GM23338 (cell line): ENCODE measurements at places on chromosomes 2 and 18. TPM values are rescaled to one million over a fixed set of nuclear protein-coding genes. Genes with fewer than 3 reads are reported as not detected.

GRCh38 chr18:10153924-10154752 is 240.3 kb downstream of the VAPA start:
- no peaks in the 10 kb centered on the region for H3K27me3 ChIP-seq
- DNase-seq, result no peak
- H3K36me3 ChIP-seq, result no peaks in the 10 kb centered on the region
- no peak overlapping the region for H3K27ac ChIP-seq

GRCh38 chr2:28274911-28275685 is 117.6 kb upstream of the FOSL2 start:
- no peak overlapping the region for H3K27ac ChIP-seq
- DNase-seq, result no peak
- H3K4me3 ChIP-seq, result no peak overlapping the region
- H3K36me3 ChIP-seq, result no peaks in the 10 kb centered on the region

The PPP1R1C gene
- total RNA-seq, result 3.5 and 5.7 TPM in 2 replicates

GRCh38 chr2:224036731-224037361 is 2.2 kb downstream of the SERPINE2 start:
- peaks cover 40% of the 10 kb centered on the region for H3K27me3 ChIP-seq
- no peak overlapping the region for H3K27ac ChIP-seq
- no peaks in the 10 kb centered on the region for H3K36me3 ChIP-seq
- no peak for DNase-seq
- peaks cover 41% of the 10 kb centered on the region for H3K4me1 ChIP-seq
- no peak overlapping the region for H3K4me3 ChIP-seq
